Central memory CD4-positive, alpha-beta T cell (primary cell): ENCODE measurements at places on chromosomes 6 and 20.

DNA sequence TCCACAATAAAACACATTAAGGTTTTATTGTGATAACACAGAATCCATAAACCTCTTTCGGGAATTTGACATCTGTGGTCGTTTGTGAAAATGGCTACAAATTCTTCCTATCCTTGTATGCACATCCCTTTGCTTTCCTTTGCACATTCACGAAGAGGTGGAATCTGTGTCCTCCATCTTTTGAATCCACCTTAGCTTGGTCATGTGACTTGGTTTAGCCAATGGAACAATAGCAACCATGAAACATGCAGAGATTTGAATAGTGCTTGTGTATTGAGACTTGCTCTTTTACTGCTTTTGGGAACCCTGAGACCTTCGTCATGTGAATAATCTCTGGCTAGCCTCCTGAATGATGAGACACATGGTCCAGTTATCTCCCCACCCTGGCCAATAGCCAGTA, 49.7 kb upstream of the NOP56 start:
- no peak for DNase-seq

GRCh38 chr20:19566226-19566945, 191.7 kb upstream of the RIN2 start:
- no peak for DNase-seq

- no peak for DNase-seq
Measured at GRCh38 chr20:45300961-45301360, 5.7 kb upstream of the RBPJL start.

- DNase-seq, result no peak
Measured at GRCh38 chr20:46683668-46683938, 5.6 kb downstream of the TP53RK start.

DNA sequence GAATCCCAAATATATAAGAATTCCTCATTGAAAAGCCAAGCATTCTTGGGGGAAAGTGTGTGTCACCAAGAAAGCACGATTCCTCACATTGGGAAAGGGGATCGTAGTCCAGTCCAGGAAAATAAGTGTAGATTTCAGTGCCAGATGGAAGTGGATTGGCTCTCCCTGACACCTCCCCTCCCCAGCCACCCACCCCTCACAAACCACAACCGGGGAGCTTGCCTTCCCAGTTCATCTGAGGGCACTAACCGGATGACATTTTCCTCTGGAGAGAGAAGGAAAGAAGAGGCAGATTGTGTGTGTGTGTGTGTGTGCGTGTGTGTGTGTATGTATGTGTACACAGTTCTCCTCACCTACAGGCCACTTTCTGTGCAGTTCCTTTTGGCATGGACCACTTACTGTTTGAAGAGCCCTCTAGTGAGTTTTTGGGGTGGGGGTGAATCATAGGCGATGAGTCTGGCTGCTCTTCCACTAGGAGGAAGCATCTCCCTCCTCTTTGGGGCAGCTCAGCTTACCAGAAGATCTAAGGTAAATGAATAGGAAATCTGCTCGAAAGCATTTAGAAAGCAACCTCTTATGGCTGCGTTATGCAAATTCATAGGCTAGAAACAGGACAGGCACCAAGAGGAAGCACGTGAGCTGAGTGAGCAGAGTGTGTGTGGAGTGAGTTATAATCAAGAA, 20.8 kb downstream of the DAAM2 start:
- DNase-seq, result no peak

GRCh38 chr6:131721161-131721560, 10.3 kb upstream of the CTAGE9 start:
- no peak for DNase-seq

- no peak for DNase-seq
Measured at GRCh38 chr6:105677671-105678475, 275.0 kb upstream of the PREP start.

- DNase-seq, result no peak
Measured at GRCh38 chr6:50819904-50820868, 1.5 kb downstream of the TFAP2B start.

DNA sequence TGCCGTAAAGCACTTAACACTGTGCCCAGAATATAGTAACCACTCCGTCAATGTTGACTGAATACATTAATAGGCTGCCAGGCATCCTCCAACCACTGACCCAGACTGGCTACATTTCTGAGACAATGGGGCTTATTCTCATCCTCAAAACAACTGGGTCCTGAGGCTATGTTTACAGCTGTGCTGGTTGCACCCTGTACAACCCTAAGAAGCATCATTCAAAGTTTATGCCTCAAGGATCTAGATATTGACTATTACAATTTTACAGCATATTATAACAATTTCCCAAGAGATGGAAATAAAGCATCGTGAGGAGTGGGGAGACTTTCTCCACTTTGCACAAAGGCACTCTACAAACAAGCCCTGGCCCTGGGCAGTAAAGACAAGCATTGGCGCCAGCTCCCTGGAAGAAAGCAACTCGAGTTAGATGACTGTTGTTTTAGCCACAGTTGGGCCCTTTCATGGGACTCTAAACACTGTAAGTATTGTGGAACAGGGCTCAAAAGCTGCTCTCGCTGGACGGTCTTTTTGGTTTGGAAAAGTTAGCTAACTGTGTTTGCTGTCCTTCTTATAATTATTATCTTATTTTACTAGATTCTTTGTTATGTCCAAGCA, 30.2 kb downstream of the MYLIP start:
- DNase-seq, result no peak

- no peak for DNase-seq
Measured at GRCh38 chr6:163547287-163547686, 132.8 kb downstream of the QKI start.

DNA sequence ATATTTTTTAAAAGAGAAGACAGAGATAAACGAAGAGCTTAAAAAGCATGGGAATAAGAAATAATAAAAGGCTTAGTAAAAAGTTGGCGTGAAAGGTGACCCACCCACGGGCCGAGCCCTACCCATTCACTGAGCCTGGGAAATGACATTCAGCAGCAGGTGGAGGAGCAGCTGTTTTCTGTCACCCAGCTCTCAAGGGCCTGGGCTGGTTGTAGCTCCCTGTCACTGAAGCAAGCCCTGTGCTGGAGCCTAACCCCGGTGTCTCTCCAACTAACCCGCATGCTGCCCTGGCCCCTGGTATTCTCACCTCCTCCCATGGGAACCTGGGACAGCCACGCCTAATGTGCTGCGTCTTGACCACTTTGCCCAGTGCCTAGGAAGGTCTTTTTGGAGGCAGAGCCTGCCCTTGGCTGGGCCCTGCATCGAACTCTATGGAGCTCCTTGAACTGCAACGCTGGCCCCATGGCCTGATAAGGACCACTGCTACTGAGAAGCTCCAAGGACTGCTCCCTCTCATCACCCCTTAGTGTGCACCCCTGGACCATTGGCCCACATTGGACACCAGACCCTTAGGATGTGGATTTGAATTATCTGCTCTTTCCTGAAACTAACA, 68.8 kb upstream of the IYD start:
- DNase-seq, result no peak

GRCh38 chr6:1995636-1996035, 249.8 kb downstream of the GMDS start:
- no peak for DNase-seq

- no peak for DNase-seq
Measured at GRCh38 chr6:150877928-150878327, 12.4 kb downstream of the MTHFD1L start.

GRCh38 chr6:40438246-40438887, 148.8 kb downstream of the LRFN2 start:
- DNase-seq, result no peak

DNA sequence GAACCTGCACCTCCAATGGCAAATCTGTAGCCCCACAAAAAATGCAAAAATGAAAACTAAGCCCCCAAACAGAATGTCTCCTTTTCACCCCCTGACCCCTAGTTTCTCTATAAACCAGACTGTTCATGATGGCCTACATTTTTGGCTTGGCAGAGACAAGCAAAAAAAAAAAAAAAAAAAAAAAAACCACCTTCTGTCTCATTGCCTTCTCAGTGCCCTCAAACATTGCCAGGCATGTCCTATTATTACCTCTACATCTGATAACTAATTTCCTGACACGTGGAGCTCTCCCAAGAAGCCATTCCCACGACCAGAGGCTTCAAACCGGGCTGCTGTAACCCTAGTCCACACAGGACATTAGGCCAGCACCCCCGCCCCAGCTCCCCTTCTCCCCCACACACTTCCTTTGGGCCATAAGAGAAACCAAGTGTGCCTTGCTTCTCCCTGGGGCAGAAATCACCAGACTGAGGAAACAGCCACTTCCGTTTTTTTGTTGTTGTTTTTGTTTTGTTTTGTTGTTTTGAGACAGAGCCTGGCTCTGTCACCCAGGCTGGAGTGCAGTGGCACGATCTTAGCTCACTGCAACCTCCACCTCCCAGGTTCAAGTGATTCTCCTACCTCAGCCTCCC, 65.4 kb downstream of the GPR6 start:
- DNase-seq, result no peak

DNA sequence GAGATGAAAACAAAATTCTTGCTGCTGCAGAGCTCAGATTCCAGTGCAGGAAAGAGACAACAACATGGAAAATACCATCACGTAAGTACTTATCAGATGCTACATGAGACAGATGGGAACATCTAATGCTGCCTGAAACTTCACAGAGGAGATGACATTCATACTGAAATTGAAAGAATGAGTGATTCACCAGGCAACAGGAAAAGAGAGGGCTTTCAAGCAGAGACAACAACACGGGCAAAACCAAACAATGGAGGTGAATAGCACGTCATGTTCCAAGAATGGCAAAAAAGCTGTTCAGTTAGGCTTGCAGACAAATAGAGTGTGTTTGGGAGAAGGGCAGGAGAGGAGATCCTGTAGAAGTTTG, 39.3 kb downstream of the GTF2H5 start:
- no peak for DNase-seq

GRCh38 chr6:39056191-39056590, 7.6 kb downstream of the GLP1R start:
- DNase-seq, result no peak

GRCh38 chr20:47534405-47534804, 32.7 kb downstream of the NCOA3 start:
- DNase-seq, result no peak

DNA sequence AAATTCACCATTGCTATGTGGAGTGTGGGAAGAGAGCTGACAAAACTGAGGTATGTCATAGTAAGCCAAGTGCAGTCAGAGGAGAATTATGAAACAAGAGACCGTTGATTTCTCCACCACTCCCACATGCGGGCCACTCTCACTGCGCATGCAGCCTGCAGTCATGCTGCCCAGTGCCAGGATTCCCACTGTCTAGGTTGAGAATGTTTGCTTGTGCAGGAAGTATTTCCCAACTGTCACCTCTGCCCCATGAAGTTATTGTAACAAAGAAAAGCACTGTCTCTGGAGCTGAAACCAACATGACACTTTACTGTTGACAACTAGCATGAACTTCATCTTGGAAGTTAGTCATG, 18.7 kb upstream of the SFT2D1 start:
- no peak for DNase-seq
